ENCODE measurements at places on chromosomes 6 and 20.

DNA sequence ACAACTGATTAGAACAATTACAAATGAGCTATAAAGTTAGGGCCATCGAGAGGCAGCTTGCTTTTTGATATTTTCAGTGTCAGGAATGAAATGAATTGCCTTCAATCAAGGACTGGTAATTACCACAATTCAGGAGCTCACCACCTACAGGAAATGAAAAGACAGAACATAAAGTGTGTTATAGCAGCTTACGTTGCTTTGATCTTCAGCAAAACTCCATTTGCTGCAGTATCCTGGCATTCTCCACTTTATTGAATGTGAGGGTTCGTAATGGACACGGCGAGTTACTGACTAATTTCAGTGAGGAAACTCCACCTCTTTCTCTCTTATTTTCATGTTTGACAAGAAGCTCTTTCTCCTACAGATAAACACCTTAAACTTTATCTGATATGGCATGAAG lies 440.0 kb upstream of the HSF2 start:
- DNase-seq, result no peak

- no peak for DNase-seq
Measured at GRCh38 chr6:121549736-121550135, 114.3 kb downstream of the GJA1 start.

GRCh38 chr6:143859891-143860660 lies 4.2 kb upstream of the ZC2HC1B start:
- DNase-seq, result no peak

DNA sequence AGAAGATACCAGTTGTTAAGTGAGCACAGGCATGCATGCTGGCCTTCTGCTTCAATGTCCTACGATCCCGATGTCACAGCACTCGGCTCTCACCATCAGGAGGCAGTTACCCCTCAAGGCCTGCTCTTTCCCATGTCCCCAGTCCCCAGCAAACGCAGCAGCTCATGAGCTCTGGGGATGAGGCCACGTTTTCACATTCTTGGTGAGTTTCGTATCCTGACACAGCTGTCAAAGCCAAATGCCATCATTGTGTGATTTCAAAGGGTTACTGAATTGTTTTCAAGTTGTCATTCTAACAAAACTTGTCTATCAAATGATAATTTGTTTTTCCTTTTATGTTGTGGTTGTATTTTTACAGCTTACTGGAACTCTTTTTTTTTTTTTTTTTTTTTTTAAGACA lies 226.9 kb upstream of the KCNG1 start:
- DNase-seq, result no peak

GRCh38 chr6:45959534-45960145 lies 56.0 kb downstream of the CLIC5 start:
- no peak for DNase-seq

GRCh38 chr6:54085047-54085446 lies 26.2 kb upstream of the MLIP start:
- DNase-seq, result no peak

GRCh38 chr20:46438156-46438750 lies 31.8 kb upstream of the ELMO2 start:
- DNase-seq, result no peak

GRCh38 chr6:120945905-120946594 lies 388.2 kb downstream of the TBC1D32 start:
- DNase-seq, result no peak

DNA sequence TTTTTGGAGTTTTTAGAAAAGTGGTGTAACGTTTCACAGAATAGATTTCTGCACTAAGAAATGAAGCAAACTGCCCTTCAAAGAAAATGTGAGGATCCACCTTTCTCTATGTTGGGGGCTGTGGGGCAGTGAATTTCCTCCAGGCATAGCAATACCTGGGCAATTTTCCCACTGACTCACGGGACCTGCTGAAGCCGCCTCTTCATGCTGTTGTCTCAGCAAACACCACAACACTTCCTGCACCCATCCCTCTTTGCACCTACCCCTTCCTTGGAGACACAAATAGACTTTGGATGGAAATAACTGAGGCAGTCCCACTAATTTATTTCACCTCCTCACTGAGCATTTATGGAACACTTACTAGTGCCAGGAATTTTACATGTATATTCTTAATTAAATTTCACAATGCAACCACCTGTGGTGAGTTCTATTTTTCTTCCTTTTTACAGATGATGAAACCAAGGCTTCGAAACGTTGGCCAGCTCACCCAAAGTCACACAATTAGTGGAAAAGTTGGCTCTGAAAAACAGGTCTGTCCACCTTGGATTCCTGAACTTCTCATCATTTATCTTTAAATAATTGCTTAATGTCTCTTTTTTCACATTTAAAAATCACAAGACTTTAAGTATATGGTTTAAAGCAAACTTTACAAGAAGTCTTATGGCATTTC lies 17.2 kb upstream of the ADGRF1 start:
- no peak for DNase-seq

- DNase-seq, result no peak
Measured at GRCh38 chr6:131828951-131829350, 21.1 kb downstream of the ENPP1 start.

- DNase-seq, result no peak
Measured at GRCh38 chr6:7827142-7827541, 83.4 kb downstream of the TXNDC5 start.
